ENCODE measurements at places on chromosomes 6 and 20.

GRCh38 chr6:84804720-84805119 lies 40.3 kb upstream of the TBX18 start:
- no peak overlapping the region for H3K27ac ChIP-seq
- no peaks in the 10 kb centered on the region for H3K36me3 ChIP-seq
- 0 out of 2 replicates have a peak, but pooled peaks cover 13% of the 10 kb centered on the region for H3K4me1 ChIP-seq

- no peak overlapping the region for H3K27ac ChIP-seq
- H3K36me3 ChIP-seq: no peaks in the 10 kb centered on the region
- no peak for DNase-seq
- no peak overlapping the region for H3K4me3 ChIP-seq
- H3K27me3 ChIP-seq: peaks cover 1% of the 10 kb centered on the region
- no peaks in the 10 kb centered on the region for H3K4me1 ChIP-seq
Observed at GRCh38 chr20:12395353-12395752, 477.7 kb downstream of the BTBD3 start.

DNA sequence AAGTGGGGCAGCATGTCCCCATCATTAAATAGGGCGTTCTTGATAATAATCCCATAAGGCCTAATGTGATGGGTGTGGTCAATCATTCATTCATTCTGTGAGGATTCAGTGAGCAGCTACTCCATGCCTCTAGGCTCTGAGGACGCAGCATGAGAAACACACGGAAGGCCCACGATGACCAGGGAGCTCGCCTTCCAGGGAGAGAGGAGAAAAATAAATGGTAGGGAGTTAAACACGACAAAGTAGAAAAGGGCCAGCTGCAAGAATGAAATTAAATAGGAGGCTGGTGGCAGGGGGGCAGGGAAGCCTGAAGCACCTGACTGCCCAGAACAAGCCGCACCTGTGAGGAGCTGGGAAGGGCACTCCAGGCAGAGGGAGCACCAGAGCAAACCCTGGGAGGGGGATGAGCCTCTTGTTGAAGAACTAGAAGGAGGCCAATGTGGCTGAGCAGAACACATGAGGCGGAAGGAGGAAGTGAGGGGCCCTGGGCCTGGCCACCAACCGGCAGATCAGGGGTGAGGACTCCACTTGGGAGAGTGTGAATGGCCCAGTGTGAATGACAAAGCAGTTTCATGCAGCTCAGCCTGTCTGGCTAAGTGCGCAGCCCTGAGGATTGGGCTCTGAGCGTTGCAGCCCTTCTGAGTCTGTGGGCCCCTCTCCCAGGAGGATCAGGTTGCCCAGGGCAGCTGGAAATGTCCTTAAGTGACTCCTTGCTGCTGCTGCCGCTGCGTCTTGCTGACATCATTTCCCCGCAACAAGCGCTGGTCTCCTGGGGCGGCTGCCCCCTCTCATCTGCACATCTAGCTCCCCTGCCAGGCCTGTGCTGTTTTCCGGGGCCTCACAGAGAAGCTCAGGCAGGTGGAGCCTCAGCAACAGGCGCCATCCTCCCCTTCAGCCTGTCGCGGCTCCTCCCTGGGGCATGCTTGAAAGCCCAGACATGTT lies 99.9 kb downstream of the CDH26 start:
- peak overlapping the region; percentile 96 for H3K27ac ChIP-seq
- H3K4me1 ChIP-seq: peaks cover 88% of the 10 kb centered on the region
- peaks cover 44% of the 10 kb centered on the region for H3K36me3 ChIP-seq

- H3K4me1 ChIP-seq: peaks cover 83% of the 10 kb centered on the region
- H3K36me3 ChIP-seq: no peaks in the 10 kb centered on the region
- H3K27ac ChIP-seq: peak overlapping the region; percentile 93
- no peak overlapping the region for H3K4me3 ChIP-seq
- H3K27me3 ChIP-seq: no peaks in the 10 kb centered on the region
Observed at GRCh38 chr6:160461641-160462040, 113.5 kb downstream of the SLC22A3 start.

- no peaks in the 10 kb centered on the region for H3K36me3 ChIP-seq
- no peak overlapping the region for H3K4me3 ChIP-seq
- no peaks in the 10 kb centered on the region for H3K4me1 ChIP-seq
- no peaks in the 10 kb centered on the region for H3K27me3 ChIP-seq
- DNase-seq: peak; percentile 12
Observed at GRCh38 chr6:14857501-14857900, 388.4 kb upstream of the JARID2 start.

DNA sequence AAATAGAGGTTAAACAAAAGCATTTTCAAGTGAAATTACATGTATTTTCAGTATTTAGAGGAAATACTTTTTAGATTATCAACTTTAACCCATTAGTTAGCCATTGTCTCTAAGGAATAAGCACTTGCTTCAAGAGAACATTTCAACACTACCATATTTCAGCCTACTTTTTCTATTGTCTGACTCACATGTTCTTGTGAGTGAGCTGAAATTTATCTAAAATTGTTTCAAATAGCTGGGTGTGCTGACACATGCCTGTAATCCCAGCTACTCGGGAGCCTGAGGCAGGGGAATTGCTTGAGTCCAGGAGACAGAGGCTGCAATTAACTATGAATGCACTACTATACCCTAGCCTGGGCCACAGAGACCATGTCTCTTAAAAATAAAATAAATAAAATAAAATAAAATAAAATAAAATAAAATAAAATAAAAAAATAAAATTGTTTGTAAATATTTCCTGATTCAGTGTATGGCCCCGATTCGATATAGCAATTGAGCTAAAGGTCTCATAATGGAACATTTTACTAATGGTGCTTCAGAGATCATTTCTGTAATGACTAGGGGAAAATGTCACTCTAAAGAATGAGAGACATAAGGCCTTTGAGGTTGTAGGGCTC lies 324.6 kb upstream of the PLCB4 start:
- H3K27ac ChIP-seq: no peak overlapping the region
- DNase-seq: no peak
- H3K27me3 ChIP-seq: no peaks in the 10 kb centered on the region

DNA sequence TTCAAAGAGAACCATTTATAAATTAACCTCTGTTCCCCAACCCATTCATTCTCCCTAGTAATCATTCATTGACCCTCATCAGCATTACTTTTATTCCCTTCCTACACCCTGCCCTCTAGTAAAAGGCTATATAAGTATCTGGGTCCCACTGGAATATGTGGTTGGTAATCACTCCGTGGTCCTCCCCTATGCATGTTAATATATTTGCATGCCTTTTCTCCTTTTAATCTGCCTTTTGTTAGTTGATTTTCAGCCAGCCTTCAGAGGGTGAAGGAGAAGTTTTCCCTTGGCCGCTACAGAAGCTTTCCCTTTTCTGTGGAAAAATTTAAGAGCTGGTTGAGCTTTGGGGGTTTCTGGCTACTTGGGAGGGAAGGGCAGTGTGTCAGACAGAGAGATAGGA lies 585.6 kb downstream of the UTRN start:
- H3K27me3 ChIP-seq: no peaks in the 10 kb centered on the region
- no peak overlapping the region for H3K4me3 ChIP-seq
- no peaks in the 10 kb centered on the region for H3K36me3 ChIP-seq

- H3K4me3 ChIP-seq: no peak overlapping the region
- H3K27me3 ChIP-seq: no peaks in the 10 kb centered on the region
- no peak overlapping the region for H3K27ac ChIP-seq
- H3K36me3 ChIP-seq: no peaks in the 10 kb centered on the region
- peaks cover 17% of the 10 kb centered on the region for H3K4me1 ChIP-seq
- no peak for DNase-seq
Observed at GRCh38 chr20:5074232-5074674, 45.5 kb downstream of the PCNA start.

DNA sequence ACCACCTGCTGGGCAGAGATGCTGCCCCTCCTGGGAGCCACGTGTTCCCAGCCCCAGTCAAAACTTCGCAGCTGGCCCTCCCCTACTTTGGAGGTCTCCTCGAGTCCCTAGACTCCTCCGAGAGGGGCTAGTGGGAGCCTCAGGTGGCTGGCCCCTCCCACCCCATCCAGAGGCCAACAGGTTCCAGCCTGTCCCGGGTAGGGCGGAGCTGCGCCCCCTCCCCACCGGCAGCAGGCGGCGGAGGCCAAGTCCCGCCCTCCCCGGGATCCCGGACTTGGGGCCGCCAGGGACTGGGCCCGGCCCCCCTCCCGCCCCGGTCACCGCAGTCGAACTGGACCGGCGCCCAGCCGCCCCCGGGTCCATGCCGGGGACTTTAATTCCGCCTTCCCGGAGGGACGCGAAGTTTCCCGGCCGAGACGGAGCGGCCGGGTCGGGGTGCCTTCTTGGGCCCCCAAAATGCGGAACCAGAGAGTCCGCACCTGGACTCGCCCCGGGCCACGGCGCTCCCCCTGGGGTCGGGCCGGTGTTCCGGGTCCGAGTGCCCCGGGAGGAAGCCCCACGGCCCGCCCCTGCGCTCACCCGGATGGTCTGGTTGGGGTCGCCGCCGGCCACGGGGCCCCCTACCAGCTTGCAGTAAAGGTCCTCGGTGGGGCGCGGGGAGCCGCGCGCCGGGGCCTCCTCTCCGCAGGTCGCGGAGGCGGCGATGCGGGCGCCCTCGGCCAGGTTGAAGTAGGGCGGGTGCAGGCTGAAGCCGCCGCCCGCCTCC lies 559 bp downstream of the LAMA5 start:
- no peaks in the 10 kb centered on the region for H3K36me3 ChIP-seq
- H3K27me3 ChIP-seq: peaks cover 2% of the 10 kb centered on the region
- H3K4me3 ChIP-seq: no peak overlapping the region
- no peak for DNase-seq
- no peak overlapping the region for H3K27ac ChIP-seq

GRCh38 chr20:58131551-58132142 lies 96.8 kb downstream of the ANKRD60 start:
- no peak overlapping the region for H3K27ac ChIP-seq
- H3K27me3 ChIP-seq: peaks cover 58% of the 10 kb centered on the region
- no peak overlapping the region for H3K4me3 ChIP-seq
- no peaks in the 10 kb centered on the region for H3K4me1 ChIP-seq

- H3K27me3 ChIP-seq: no peaks in the 10 kb centered on the region
- peaks cover 86% of the 10 kb centered on the region for H3K36me3 ChIP-seq
- no peak overlapping the region for H3K27ac ChIP-seq
- no peak overlapping the region for H3K4me3 ChIP-seq
Observed at GRCh38 chr20:63873477-63873971, 8.5 kb downstream of the TPD52L2 start.

DNA sequence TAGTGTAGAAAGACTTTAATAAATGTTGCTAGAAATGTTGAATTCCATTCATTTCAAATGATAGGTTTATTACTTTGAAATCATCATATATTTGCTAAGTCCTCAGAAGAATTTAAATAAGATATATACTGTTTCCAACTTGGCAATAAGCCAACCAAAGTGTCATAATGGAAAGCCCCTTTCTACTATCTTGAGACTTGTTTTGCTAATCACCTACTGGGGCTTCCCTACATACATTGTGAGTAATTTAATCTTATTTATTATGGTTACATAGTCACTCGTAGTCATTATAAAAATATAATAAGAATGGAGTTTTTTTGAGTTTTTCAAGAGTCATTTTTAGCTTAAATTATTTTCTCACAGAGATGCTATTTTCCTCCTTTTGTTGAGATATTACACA lies 20.7 kb downstream of the COL19A1 start:
- no peak overlapping the region for H3K4me3 ChIP-seq
- H3K4me1 ChIP-seq: no peaks in the 10 kb centered on the region
- no peaks in the 10 kb centered on the region for H3K36me3 ChIP-seq
- no peak for DNase-seq

- H3K27ac ChIP-seq: no peak overlapping the region
- no peak for DNase-seq
- H3K27me3 ChIP-seq: no peaks in the 10 kb centered on the region
- no peaks in the 10 kb centered on the region for H3K4me1 ChIP-seq
- H3K36me3 ChIP-seq: no peaks in the 10 kb centered on the region
Observed at GRCh38 chr6:1984346-1984994, 260.9 kb downstream of the GMDS start.

- H3K36me3 ChIP-seq: no peaks in the 10 kb centered on the region
- H3K27ac ChIP-seq: no peak overlapping the region
- no peak for DNase-seq
- no peaks in the 10 kb centered on the region for H3K4me1 ChIP-seq
- no peaks in the 10 kb centered on the region for H3K27me3 ChIP-seq
Observed at GRCh38 chr20:42652266-42652665, 537.4 kb downstream of the PTPRT start.

DNA sequence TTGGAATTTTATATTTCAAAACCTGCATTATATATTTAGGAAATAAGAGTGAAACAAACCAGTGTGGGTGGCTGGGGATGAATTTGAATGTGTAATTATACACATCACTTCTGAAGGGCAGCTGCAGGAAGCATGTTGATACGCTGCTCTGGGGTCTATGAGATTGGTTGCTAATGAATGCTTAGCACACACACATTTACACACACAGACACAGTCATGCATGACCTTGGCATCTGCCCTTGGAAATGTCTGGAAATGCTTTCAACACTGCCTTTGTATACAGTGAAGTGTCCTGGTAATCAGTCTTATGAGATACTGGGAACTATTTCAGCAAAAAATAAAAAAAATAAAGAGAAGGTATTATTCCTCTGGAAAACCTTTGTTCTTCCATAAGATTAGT lies 83.4 kb downstream of the ELOVL4 start:
- no peaks in the 10 kb centered on the region for H3K36me3 ChIP-seq
- H3K27me3 ChIP-seq: no peaks in the 10 kb centered on the region
- peaks cover 11% of the 10 kb centered on the region for H3K4me1 ChIP-seq
- DNase-seq: no peak
- H3K4me3 ChIP-seq: no peak overlapping the region

DNA sequence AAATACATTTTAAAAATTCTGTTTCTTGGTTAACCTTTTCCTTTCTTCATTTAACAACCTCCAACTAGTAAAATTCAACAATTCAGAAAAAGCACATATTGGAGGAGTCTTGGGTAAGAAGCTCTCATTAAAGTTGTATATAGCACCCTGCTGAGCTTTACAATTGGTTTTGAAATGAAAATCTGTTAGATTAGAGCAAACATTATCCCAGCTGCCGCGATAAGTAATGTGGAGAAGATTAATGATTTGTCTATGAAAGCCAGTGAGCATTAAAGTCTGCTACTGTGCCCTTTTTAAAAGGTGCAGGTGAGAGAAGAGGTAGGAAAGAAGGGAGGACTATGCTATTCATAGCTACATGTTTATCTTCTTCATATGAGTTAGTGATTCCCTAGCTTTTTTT lies 201.5 kb downstream of the ZFAND3 start:
- H3K4me1 ChIP-seq: no peaks in the 10 kb centered on the region
- no peaks in the 10 kb centered on the region for H3K27me3 ChIP-seq
- H3K27ac ChIP-seq: no peak overlapping the region
- no peak overlapping the region for H3K4me3 ChIP-seq
- no peaks in the 10 kb centered on the region for H3K36me3 ChIP-seq
- DNase-seq: no peak

GRCh38 chr6:99416226-99416625 lies 8.9 kb downstream of the PNISR start:
- H3K36me3 ChIP-seq: peaks cover 42% of the 10 kb centered on the region
- no peak overlapping the region for H3K27ac ChIP-seq
- no peak for DNase-seq

DNA sequence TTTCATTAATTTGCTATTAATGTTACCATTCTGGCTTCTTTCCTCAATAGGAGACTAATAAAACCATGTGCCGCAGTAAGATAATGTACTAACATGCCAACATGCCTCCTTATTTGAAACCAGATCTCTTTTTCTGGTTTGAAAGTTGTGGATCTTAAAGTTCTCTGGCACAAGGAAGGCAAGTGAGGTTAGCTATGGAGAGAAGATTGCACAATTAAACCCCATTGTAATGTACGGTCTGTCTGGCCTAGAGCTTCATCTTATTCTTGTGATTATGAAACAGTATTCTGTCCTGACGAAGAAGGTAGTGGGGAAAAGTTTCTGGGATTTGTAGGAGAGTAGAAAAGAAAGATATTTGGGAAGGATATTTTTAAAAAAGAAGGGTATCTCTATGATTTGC lies 68.4 kb downstream of the EYA4 start:
- H3K4me3 ChIP-seq: no peak overlapping the region
- DNase-seq: no peak
- no peak overlapping the region for H3K27ac ChIP-seq
- no peaks in the 10 kb centered on the region for H3K36me3 ChIP-seq
- no peaks in the 10 kb centered on the region for H3K27me3 ChIP-seq

All from DND-41 (cell line).